ENCODE measurements at places on chromosomes 5 and 9.

GRCh38 chr5:119270960-119271757 lies 84.7 kb upstream of the TNFAIP8 start:
- no peak for DNase-seq

DNA sequence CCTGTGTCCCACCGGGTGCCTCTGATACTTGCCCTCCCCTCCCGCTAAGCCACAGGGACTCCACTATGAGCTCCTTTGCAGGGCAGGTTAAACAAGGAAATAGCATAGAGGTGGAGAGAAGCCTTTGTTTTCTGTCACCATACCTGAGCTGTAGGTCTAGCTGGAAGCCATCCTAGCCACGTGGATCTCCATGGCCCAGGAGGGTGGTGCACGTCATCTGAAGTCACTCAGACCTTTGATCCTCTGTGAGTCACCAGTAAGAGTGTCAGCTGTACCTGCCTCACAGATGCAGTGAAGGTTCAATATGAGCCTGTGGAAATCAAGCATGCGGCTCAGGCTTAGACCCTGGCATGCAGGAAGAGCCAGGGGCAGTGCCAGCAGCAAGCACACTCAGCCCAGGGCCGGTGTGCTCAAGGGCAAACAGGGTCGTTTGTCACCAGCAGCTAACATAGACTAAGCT lies 55.1 kb downstream of the ASS1 start:
- no peak for DNase-seq

GRCh38 chr9:14097215-14097614 lies 216.7 kb downstream of the NFIB start:
- no peak for DNase-seq

- no peak for DNase-seq
Measured at GRCh38 chr9:10235376-10235775, 377.4 kb downstream of the PTPRD start.

- no peak for DNase-seq
Measured at GRCh38 chr9:98726735-98727134, 18.0 kb upstream of the GABBR2 start.

DNA sequence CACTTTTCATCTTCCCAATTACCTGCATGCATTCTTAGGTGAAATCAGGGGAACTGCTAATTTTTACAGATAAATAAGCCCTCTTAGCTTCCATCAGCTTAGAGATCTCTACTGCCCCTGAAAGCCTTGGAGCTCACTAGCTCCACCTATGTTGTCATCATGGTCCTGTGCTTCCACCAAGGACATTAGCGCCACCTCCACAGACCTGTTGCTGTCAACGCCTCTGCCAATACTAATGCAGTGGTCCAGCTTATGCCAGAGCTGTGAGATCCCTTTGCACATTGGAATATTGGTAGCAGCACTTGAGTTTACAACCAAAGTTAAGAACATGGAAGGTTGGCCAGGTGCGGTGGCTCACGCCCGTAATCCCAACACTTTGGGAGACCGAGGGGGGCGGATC lies 7.7 kb upstream of the SHISAL2B start:
- DNase-seq: no peak

DNA sequence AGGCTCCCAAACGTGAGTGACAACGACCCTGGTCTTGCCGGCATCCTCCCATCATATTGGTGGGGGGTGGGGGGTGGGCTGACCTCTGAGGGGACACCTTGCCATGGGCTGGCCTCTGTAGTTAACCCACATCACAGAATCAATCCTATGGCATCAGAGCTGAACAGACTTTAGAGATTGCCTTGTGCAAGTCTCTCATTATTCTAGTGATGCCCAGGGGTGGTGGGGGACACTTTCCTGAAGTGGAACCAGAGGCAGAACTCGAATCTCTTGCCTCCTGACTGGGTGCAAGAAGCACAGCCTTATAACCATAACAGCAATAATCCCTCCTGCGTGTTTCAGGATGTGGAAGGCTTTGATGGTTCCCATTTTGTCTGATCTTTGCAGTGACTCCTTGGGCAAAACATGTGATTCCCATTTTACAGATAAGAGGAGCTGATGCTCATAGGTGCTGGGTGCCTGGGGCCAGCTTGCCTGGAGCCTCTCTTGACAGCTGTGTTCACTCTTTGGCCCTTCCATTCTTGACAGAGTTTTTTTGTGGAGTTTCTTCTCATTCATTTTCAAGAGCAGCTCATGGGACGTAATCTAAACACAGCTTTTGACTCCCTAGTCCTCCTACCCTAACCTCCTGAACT lies 18.6 kb upstream of the PITX1 start:
- DNase-seq: no peak

- no peak for DNase-seq
Measured at GRCh38 chr9:128214571-128215490, 11.7 kb downstream of the DNM1 start.

GRCh38 chr5:159206818-159207217 lies 2.5 kb downstream of the RNF145 start:
- DNase-seq: no peak

DNA sequence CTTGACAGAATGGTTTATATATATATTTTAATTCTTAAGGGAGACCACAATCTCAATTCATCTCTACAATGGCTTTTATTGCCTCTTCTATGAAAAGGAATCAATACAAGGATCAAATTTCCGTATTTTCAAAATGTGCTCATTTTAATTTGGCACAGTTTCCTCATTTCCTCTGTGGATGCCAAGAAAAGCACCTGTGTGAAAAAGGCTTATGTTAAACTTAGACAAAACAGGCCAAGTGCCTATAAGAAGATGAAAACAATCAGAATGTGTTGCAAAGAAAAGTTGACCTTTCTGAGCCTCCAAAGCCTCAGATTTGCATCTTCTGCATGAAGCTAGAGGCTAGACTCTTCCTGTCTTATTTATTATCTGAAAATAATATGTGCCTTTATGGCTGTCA lies 173.7 kb upstream of the SLC12A2 start:
- DNase-seq: no peak

DNA sequence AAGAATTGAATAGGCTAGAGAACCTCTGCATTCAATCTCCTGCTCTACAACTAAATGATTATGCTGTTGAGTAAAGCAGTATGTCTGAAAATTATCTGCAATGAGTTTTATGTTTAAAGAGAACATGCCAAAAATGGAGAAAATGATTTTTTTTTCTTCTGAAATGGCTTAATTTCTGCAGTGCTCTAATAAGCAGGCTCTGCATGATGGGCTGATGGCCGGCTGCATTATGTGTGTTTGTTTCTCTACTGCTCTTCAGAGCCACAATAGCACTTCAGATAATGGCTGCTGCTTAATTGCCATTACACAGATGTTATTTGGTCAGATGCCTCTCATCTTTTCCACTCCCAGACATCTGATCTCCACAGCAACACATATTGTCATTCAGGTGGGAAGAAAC lies 286.4 kb upstream of the DMAC1 start:
- no peak for DNase-seq

DNA sequence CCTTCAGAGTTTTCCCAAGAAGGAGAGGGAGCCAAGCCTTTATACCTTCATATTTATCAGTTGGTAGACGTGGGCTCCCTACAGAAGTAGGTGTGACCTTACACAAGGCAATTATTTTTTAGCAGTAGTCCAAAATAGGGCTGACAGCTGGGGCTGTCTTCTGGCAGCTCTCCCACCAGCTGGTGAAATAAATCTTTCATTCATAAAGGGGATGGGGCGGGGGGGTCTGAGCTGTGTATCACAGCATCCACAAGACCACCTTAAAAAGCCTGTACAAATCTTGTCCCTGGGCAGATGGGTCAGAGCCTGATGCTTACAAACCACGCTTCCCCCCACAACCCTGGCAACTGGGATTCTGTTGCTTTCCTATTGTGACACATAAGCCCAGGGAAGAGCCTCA lies 19.7 kb downstream of the CSF2 start:
- DNase-seq: no peak

DNA sequence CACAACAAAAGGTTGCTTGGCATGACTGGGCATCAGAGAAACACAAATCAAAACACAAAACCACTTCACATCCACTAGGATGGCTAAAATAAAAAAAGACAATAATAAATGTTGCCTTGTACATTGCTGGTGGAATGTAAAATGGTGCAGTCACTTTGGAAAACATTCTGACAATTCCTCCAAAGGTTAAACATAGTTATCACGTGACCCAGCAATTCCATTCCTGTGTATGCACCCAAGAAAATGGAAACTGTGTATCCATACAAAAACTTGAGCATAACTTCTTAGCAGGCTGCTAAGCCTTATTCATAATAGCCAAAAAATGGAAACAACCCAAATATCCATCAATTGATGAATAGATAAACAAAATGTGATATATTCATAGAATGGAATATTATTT lies 10.2 kb upstream of the SLC46A2 start:
- no peak for DNase-seq

DNA sequence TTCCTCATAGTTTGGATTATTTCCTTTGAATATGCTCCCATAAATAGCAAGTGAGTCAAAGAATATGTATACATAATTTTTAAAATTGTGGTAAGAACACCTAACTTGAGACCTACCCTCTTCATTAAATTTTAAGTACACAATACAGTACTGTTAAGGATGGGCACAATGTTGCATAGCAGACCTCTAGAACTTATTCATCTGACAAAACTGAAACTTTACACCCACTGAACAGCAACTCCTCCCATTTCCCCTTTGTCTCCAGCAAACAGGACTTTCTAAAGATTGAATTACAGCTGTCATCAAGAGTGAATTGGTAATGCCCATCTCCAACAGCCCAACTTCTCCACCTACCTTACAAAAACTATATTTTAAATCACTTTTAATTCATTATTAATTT lies 388.9 kb downstream of the HTR1A start:
- DNase-seq: peak; percentile 2

- DNase-seq: no peak
Measured at GRCh38 chr5:171952021-171952420, 54.4 kb downstream of the FBXW11 start.
